Kidney epithelial cell (primary cell): ENCODE measurements at places on chromosomes 3 and 15. TPM values are rescaled to one million over a fixed set of nuclear protein-coding genes. Genes with fewer than 3 reads are reported as not detected.

- no peak for DNase-seq
Measured at GRCh38 chr3:122520861-122521260, 6.1 kb upstream of the KPNA1 start.

- peak; percentile 72 for DNase-seq
Measured at GRCh38 chr3:69866988-69867720, 127.9 kb downstream of the MITF start.

The EXD1 gene
- 0.17 TPM in 1 of 2 replicates, not detected in the other for total RNA-seq

DNA sequence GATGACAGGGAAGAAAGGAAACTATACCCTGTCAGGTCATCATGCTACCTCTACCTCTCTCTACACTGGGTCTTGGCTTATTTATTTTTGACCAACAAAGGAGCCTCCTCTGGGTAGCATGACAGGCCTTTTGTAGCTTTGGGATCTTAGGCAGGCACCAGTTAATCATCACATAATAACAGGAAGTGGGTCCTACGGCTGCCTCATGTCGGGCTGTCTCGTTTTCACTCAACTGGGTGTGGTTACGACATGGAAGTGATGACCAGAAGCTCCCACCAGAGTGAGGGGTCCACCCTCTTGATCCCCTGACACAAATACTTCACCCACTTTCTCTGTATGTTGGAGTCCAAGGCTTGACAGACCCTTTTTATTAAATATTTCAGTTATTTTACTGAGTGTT, 105.3 kb downstream of the CD47 start:
- DNase-seq = no peak

The GLT8D1 gene
- total RNA-seq = 40.9 and 45.9 TPM in 2 replicates

GRCh38 chr15:71595846-71596553, 214.4 kb upstream of the NR2E3 start:
- no peak for DNase-seq

The CIDEC gene
- not detected in 2 replicates for total RNA-seq

GRCh38 chr3:62500556-62501288, 127.4 kb upstream of the FEZF2 start:
- no peak for DNase-seq

The ST3GAL6 gene
- 1.2 and 2.1 TPM in 2 replicates for total RNA-seq

DNA sequence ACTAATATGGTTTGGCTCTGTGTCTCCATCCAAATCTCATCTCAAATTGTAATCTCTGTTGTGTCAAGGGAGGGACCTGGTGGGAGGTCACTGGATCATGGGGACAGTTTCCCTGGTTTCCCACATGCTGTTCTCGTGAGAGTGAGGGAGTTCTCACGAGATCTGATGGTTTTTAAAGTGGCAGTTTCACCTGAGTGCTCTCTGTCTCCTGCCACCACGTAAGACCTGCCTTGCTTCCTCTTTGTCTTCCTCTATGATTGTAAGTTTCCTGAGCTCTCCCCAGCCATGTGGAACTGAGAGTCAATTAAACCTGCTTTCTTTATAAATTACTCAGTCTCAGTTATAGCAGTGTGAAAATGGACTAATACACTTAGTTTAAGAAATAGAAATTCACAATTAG, 228.9 kb downstream of the CD47 start:
- no peak for DNase-seq

DNA sequence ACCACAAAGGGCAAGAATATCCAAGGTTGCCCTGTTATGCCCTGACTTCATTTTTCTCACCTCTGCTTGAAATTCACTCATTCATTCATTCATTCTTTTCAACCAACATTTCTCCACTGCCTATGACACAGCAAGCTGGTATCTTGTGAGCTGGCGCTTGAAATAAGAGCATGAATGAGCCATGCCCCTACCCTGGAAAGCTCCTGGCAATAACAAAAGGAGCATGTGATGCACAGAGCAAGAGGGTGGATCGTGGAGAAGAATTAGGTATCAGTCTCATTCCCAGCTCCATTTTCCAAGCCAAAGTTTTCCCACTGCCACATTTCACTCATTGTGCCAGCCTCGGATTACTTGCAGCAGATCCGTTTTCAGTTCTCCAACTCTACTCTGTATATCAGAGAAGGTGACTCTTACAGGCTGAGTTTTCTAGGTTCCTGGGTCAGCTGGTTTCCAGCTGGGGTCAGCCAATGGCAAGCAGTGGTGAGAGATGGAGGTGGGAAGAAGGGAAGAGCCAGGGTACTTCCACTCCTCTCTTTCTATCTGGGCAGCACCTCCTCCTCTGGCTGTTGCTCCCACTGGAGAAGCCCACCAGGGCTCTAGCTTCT, 144.8 kb downstream of the SUCLG2 start:
- DNase-seq = no peak

GRCh38 chr3:58868097-58868779, 181.6 kb downstream of the CFAP20DC start:
- DNase-seq = no peak

GRCh38 chr3:79081335-79081734, 686.5 kb downstream of the ROBO1 start:
- no peak for DNase-seq

- no peak for DNase-seq
Measured at GRCh38 chr3:110736332-110736731, 335.3 kb upstream of the NECTIN3 start.

The APBA2 gene
- total RNA-seq = 51.4 and 54.6 TPM in 2 replicates

GRCh38 chr3:52021489-52022268, 26.0 kb upstream of the RPL29 start:
- DNase-seq = no peak

The CFAP92 gene
- total RNA-seq = 0.50 and 1.7 TPM in 2 replicates

DNA sequence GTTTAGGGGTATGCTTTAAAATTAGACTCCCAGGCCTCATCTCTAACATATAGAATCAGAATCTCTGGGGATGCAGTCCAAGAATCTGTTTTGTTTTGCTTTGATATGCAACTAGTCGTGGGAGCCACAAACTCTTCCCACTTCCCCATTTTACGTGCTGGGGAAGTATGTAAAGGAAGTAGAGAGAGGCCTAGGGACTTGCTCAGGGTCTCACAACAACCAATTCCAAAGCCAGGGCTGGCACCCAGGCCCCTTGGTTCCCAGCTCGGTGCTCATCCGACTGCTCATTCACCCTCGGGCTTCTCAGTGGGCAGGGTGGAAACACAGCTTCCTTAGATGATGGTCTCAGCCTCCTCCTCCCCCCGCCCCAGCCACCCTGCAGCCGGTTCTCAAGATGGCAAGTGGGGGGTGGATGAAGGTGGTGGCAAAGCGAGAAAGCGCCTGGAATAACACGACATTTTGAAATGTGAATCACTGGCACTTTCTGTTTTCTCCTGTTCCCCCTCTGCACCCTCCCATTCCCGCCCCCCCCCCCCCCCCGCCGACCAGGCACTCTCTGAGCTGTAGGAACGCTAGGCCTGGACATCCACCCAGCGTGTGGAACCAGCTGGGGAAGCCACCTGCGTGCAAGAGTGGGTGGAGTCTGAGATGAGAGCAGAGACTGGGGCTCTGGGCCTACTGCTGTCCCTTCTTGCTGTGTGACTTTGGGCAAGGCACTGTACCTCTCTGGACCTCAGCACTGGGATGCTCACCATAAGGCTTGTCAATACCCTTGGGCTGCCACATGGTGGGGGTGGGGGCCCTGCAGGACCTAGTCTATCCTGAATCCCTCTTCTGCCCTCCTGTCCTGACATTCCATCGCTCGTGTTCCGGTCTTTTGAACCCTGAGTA, 214.5 kb downstream of the RPLP1 start:
- DNase-seq = no peak

DNA sequence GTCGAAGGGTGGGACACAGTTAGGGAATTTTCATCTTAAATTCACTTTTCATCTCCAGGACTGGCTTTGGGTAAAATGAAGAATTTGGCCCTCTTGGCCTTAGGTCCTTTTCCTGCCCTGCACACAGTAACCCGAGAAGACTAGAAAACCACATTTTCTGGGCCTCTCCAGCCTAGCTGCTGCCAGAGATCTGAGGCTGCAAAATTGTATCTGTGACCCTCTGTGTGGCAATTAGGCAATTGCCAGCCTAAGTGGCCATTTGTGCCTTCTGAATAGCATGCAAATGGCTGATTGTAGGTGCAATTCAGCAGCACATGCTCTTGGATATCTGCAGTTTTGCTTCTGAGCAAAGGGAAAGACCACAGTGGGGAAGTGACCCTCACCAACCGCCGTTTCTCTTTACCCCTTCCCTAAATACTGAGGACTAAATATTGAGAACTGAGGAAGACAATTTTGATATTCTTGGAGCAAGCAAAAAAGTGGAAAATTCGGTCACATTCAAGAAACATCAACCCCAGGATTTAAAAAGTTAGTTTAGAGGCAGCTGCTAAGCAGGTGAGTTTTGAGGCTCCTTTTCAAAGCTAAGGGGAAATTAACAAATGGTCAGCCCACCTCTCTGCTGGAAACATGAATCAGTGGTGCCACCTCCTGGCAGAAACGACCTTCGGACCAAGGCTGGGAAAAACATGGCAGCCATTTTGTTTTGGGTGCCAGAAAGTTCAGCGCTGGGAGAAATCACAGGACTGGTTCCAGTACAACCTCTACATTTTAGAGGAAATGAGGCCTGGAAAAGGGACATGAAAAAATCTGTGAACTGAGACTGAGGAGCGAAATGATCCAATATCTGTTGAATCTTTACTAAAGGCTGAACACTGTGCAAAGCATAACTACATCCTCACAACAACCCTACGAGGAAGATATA, 56.6 kb upstream of the PRTG start:
- DNase-seq = peak; percentile 14

- peak; percentile 47 for DNase-seq
Measured at GRCh38 chr3:172285844-172286243, 162.4 kb downstream of the GHSR start.

DNA sequence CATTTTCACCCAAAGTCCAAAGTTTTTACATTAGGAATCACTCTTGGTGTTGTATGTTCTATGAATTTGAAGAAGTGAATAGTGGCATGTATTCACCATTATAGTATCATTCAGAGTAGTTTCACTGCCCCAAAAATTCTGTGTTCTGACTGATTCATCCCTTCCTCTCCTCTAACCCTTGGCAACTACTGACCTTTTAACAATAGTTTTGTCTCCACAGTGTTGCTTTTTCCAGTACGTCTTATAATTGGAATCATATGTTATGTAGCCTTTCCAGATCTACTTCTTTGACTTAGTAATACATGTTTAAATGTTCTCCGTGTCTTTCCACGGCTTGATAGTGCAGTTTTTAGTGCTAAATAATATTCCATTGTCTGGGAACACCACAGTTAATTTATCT, 379.0 kb upstream of the SGO1 start:
- DNase-seq = no peak

GRCh38 chr15:90675464-90675863, 41.7 kb upstream of the BLM start:
- no peak for DNase-seq

The DAZL gene
- not detected in 2 replicates for total RNA-seq

The GNAT1 gene
- not detected in 2 replicates for total RNA-seq

GRCh38 chr15:36465304-36465703, 114.1 kb upstream of the CDIN1 start:
- no peak for DNase-seq

The ASB14 gene
- total RNA-seq = not detected in 2 replicates

The EPHB3 gene
- total RNA-seq = 1.0 and 1.5 TPM in 2 replicates
